ENCODE measurements at places on chromosomes 13 and 19.

- H3K27ac ChIP-seq, result no peak overlapping the region
- no peaks in the 10 kb centered on the region for H3K36me3 ChIP-seq
- H3K4me1 ChIP-seq, result no peaks in the 10 kb centered on the region
Measured at GRCh38 chr13:42924344-42924743, 67.7 kb downstream of the EPSTI1 start.

- no peaks in the 10 kb centered on the region for H3K27me3 ChIP-seq
- peak overlapping the region; percentile 32 for H3K27ac ChIP-seq
- DNase-seq, result no peak
- no peak overlapping the region for H3K4me3 ChIP-seq
- no peaks in the 10 kb centered on the region for H3K4me1 ChIP-seq
Measured at GRCh38 chr13:43319617-43320444, 296.4 kb downstream of the DNAJC15 start.

GRCh38 chr13:43915451-43915850 lies 35.7 kb downstream of the LACC1 start:
- no peaks in the 10 kb centered on the region for H3K4me1 ChIP-seq
- no peaks in the 10 kb centered on the region for H3K27me3 ChIP-seq
- H3K27ac ChIP-seq, result no peak overlapping the region
- H3K36me3 ChIP-seq, result no peaks in the 10 kb centered on the region
- no peak for DNase-seq

GRCh38 chr13:65909501-65909900 lies 1320.6 kb downstream of the PCDH9 start:
- H3K4me1 ChIP-seq, result no peaks in the 10 kb centered on the region
- H3K36me3 ChIP-seq, result no peaks in the 10 kb centered on the region
- no peak for DNase-seq
- H3K27me3 ChIP-seq, result no peaks in the 10 kb centered on the region

- H3K27me3 ChIP-seq, result no peaks in the 10 kb centered on the region
- H3K27ac ChIP-seq, result no peak overlapping the region
- no peak for DNase-seq
Measured at GRCh38 chr13:107562203-107562602, 653.1 kb downstream of the LIG4 start.

GRCh38 chr13:26971990-26972887 lies 199.4 kb downstream of the USP12 start:
- peak; percentile 48 for DNase-seq
- H3K36me3 ChIP-seq, result no peaks in the 10 kb centered on the region
- H3K4me1 ChIP-seq, result peaks cover 16% of the 10 kb centered on the region
- no peak overlapping the region for H3K4me3 ChIP-seq
- no peak overlapping the region for H3K27ac ChIP-seq
- H3K27me3 ChIP-seq, result no peaks in the 10 kb centered on the region

DNA sequence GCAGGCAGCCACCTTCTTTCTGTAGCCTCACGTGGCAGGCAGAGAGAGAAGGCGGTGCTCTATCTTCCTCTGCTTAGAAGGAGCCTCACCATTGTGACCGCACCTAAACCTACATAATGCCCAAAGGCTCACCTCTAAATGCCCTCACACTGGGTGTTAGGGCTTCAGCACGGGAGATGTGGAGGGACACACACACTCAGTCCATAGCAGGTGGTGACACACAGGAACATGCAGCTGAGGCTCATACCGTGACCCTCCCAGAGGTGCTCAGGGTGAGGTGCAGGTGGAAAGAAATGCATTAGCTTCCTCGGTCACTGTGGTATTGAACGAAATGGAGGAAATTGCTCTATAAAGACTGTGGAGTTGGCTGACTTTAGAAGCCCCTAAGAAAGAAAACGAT lies 37.7 kb upstream of the TUBGCP3 start:
- DNase-seq, result peak; percentile 13
- H3K4me3 ChIP-seq, result no peak overlapping the region
- H3K27me3 ChIP-seq, result no peaks in the 10 kb centered on the region
- no peaks in the 10 kb centered on the region for H3K36me3 ChIP-seq
- H3K27ac ChIP-seq, result no peak overlapping the region

DNA sequence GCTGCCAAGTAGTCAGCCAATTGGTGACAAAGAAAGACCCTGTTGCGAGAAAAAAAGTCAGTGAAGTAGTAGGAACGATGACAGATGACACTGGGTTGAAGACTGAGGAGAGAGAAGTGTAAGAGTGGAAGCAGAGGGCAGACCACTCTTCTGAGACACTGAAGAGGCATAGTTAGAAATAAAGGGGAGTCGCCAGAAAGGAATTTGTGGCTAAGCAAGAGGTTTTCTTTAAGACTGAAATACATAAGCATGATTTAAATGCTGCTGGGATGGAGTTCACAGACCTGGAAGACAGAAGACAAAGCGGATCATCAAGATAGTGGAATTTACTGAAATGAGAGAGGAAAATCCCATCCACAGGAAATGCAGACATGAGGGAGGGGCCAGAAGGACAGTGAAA lies 56.2 kb upstream of the USPL1 start:
- H3K36me3 ChIP-seq, result no peaks in the 10 kb centered on the region
- no peak for DNase-seq
- no peak overlapping the region for H3K27ac ChIP-seq
- H3K4me1 ChIP-seq, result no peaks in the 10 kb centered on the region
- no peak overlapping the region for H3K4me3 ChIP-seq
- H3K27me3 ChIP-seq, result no peaks in the 10 kb centered on the region

DNA sequence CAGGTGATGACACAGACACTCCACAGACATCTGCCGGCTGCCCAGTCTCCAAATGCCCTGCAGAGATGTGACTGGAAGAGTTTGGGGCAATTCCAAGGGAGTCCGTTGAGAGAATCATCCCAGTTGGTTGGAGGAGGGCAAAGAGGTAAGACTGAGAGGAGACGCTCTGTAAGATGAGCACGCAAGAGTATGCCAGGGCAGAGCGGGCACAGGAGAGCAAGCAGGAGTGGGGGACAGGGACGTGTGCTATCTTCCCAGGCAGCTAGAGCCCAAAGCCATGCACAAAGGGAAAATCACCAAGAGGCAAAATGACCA lies 156.3 kb upstream of the TSHZ3 start:
- H3K4me1 ChIP-seq, result no peaks in the 10 kb centered on the region
- H3K27me3 ChIP-seq, result no peaks in the 10 kb centered on the region
- H3K27ac ChIP-seq, result no peak overlapping the region

- no peaks in the 10 kb centered on the region for H3K36me3 ChIP-seq
- no peaks in the 10 kb centered on the region for H3K4me1 ChIP-seq
- H3K27me3 ChIP-seq, result no peaks in the 10 kb centered on the region
- no peak overlapping the region for H3K27ac ChIP-seq
- DNase-seq, result no peak
Measured at GRCh38 chr19:31223740-31224534, 125.3 kb downstream of the TSHZ3 start.

- DNase-seq, result no peak
- no peaks in the 10 kb centered on the region for H3K36me3 ChIP-seq
- no peaks in the 10 kb centered on the region for H3K4me1 ChIP-seq
Measured at GRCh38 chr13:36362251-36362650, 16.1 kb upstream of the SPART start.

GRCh38 chr19:41276231-41276630 lies 12.1 kb downstream of the HNRNPUL1 start:
- H3K27me3 ChIP-seq, result no peaks in the 10 kb centered on the region
- no peak overlapping the region for H3K27ac ChIP-seq
- H3K4me3 ChIP-seq, result no peak overlapping the region
- H3K4me1 ChIP-seq, result no peaks in the 10 kb centered on the region

DNA sequence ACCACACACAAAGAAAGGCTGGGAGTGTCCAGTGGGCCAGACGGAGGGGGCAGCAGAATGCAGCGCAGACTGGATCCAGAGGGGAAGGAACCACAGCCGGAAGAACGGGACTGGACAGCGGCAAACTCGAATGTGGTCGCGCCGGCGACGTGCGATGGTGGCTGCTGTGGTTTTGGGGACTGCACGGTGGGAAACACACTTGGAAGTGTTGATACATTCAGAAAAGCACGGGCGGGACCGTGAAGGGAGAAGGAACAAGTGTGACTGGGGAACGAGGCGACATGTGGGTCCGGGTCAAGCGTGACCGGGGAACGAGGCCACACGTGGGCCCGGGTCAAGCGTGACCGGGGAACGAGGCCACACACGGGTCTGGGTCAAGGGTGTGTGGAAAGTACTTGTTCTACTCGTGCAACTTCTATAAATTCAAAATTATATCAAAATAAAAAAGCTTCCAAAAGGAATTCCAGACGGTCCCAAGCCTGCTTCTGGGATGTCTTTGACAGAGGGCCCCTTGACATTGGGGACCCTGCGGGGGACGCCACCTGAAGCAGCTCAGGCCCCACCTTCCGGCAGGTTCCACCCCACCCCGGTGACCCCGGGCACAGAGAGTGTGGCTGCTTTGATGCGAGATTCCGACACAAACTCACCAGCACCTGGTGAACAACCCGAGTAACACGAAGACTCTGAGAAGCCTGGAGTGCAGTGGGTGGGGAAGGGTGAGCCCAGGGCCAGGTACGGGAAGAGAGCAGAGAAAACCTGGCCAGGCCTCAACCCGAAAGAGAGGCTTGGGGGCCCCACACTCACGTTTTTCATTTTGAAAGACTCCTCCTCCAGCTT lies 25.1 kb upstream of the C13orf46 start:
- H3K4me1 ChIP-seq, result peaks cover 8% of the 10 kb centered on the region
- H3K27me3 ChIP-seq, result no peaks in the 10 kb centered on the region
- DNase-seq, result peak; percentile 62
- H3K36me3 ChIP-seq, result no peaks in the 10 kb centered on the region
- no peak overlapping the region for H3K4me3 ChIP-seq

- no peaks in the 10 kb centered on the region for H3K4me1 ChIP-seq
- H3K27ac ChIP-seq, result no peak overlapping the region
- no peak overlapping the region for H3K4me3 ChIP-seq
Measured at GRCh38 chr13:66367356-66367755, 862.8 kb downstream of the PCDH9 start.

DNA sequence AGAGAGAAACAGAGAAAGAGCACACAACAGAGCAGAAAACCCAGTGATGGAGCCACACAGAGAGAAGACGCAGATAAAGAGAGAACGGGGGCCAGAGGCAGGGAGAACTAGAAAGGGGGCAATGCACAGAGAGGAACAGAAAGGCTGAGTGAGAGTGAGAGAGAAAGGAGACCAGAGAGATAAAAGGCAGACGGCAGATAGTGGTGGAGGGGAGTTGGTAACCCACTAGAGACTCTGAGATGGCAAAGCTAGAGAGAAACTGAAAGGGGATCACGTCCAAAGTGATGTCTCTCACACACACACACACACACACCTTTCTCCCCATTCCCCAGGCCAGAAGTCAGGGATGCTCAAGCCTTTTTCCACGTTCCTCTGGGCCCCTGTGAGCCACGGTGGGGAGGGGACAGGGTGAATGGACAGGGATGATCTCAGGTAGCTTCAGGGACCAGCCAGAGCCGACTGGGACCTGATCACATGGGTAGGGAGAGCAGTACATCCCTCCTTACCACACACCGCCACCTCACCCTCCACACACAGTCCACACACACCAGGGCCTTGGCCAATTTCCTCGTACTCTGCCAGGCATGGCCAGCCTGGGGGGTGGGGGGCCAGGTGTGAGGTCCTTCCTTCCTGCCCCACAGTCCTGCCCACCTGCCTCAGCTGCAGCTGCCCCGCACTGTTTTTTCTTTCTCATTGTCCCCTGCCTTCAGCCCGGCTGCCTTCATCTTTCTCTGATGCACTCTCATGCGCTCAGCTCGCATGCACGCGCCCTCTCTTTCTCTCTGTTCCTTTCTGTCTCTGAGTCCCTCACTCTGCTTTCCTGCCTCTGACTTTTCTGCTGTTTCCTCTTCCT lies 22.5 kb upstream of the POU2F2 start:
- H3K4me3 ChIP-seq, result no peak overlapping the region
- no peaks in the 10 kb centered on the region for H3K4me1 ChIP-seq
- H3K27me3 ChIP-seq, result peaks cover 2% of the 10 kb centered on the region
- no peak for DNase-seq
- H3K36me3 ChIP-seq, result no peaks in the 10 kb centered on the region
- H3K27ac ChIP-seq, result no peak overlapping the region

DNA sequence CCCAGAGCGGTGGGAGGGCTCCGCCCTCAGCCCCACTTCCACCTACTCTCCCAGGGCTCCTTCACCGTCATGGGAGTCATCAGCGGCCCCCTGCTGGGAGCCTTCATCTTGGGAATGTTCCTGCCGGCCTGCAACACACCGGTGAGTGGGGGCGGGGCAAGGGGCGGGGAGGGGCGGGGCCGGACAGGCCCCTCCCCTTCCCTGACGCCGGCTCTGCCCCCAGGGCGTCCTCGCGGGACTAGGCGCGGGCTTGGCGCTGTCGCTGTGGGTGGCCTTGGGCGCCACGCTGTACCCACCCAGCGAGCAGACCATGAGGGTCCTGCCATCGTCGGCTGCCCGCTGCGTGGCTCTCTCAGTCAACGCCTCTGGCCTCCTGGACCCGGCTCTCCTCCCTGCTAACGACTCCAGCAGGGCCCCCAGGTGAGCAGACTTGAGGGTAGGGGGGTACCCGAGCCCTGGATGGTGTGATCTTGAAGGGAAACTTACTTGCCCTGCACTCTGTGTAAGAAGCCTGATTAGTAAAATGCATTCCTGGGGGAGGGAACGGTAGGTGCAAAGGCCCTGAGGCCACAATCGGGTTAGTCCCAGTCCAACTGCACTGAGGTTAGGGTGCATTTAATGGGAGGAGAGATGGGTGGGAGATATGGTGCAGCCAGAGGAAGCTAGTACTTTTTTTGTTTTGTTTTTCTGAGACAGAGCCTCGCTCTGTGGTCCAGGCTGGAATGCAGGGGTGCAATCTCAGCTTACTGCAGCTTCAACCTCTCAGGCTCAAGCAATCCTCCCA lies 12.1 kb downstream of the SLC5A5 start:
- H3K27me3 ChIP-seq, result no peaks in the 10 kb centered on the region
- H3K4me3 ChIP-seq, result no peak overlapping the region
- H3K4me1 ChIP-seq, result no peaks in the 10 kb centered on the region
- no peak overlapping the region for H3K27ac ChIP-seq
- no peaks in the 10 kb centered on the region for H3K36me3 ChIP-seq
- DNase-seq, result no peak

DNA sequence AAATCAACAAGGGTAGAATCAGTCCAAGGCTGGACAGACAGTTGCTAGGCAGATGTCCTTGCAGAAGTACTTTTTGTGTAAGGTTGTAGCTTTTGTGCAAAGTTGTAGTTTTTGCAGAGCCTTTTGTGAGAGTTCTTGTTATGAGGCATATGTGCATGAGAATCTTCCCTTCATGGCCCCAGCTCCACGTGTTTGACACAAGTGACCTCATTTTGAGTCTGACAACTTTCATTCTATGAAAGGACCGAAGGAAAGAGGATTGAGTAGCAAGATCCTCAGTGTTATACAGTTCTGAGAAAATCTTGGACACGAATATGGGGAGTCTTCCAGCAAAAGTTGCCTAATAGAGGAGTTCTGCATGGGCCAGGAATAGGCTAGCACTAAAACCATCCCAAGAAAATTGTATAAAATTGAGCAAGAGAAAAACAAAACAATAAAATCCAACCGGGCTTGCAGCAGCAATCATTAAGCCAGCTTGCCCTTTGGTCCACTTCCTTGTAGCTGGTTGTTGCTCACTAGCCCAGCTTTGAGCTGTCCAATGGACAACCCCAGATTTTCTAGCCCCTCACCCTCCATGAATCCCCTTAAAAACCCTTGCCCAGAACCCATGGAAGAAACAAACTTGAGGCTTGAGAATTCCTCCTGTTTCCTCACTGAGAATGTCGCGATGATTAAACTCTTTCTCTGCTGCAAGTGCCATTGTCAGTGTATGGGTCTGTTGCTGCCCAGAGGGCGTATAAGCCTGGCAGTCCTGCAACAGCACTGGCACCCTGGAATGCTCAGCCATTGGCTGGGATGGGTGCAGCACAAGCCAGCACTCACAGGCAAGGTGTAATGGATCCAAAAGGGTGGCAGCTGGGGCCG lies 6.5 kb downstream of the EPSTI1 start:
- H3K27ac ChIP-seq, result peak overlapping the region; percentile 92
- H3K4me1 ChIP-seq, result peaks cover 3% of the 10 kb centered on the region
- DNase-seq, result no peak
- no peaks in the 10 kb centered on the region for H3K36me3 ChIP-seq
- peak overlapping the region; percentile 43 for H3K4me3 ChIP-seq

Data from kidney (tissue), 22 donors.